ENCODE measurements at places on chromosomes 11 and 22.

- peak; percentile 30 for DNase-seq
Observed at GRCh38 chr11:68816917-68817419, 24.7 kb downstream of the CPT1A start.

GRCh38 chr11:112024178-112024772 lies 933 bp upstream of the DLAT start:
- DNase-seq, result no peak

GRCh38 chr11:3014057-3014938 lies 22.2 kb upstream of the NAP1L4 start:
- DNase-seq, result no peak

DNA sequence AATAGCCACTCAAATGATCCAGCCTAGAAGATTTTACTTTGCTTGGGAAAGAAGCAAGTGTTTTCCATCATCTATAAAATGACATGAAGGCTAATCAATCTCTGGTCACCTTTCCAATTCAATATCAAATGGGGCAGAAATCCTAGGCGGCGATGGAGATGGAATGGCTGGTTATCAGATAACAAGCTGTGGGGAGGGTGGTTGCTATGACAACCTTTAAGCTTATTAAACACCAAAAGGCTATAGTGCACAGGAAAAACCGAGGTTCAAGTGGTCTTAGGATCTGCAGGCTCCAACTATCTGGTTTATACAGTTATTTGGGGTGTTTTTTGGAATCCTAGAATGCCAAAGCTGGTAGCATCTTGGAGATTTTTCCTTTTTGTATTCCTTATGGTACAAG lies 13.9 kb upstream of the BSX start:
- DNase-seq, result no peak

DNA sequence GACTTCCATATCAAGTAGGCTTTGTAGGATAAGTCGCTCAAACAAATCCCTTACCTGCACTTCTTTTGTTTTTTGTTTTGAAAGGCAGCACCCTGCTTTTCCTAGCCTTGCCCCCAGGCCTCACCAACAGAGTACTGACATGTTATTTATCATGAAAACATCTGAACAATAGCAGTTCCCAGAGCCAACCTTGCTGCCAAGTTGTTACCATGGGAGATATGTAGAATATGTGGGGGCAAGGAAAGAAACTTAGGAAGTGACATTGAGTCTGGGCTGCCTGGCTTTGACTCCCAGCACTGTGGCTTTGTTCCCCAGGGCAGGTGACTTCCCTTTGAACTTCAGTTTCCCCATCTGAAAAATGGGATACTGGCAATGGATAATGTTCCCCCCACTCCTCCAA lies 53.4 kb upstream of the CRYBB3 start:
- DNase-seq, result no peak

DNA sequence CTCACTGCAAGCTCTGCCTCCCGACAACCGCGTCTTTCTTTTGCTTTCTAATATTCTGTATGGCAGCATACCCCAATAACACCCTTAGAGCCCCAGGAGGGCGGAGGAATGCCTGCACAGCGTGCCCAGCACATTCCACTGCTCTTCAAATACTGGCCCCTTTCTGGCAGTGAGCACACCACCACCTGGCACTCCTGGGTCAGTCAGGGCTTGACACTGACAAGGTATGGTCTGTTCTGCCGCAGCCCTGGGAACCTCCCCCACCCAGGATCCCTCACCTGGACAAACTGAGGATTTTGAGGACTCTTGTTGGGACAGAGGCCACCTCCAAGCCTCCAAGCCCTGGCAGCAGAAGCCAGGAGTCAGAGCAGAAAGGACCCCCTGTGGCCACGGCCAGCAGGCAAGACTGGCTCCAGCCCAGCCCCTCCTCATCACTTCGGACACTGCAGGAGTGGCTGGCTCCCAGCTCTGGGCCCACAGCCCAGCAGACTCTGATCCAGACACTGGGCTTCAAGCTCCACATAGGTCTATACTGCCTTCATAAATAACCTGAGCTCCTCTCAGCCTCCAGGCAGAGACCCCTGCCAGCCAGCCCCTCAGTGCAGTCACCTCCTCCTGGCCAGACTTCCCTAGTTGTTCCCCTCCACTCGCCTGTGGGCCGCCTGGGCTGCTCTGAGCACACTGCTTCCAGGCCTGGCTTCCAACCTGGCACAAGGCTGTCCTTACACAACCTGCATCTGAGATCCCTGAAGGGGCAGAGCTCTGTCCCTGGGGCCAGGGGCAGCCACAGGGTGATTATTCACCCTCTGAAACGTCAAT lies 14.5 kb downstream of the CARS1 start:
- no peak for DNase-seq

DNA sequence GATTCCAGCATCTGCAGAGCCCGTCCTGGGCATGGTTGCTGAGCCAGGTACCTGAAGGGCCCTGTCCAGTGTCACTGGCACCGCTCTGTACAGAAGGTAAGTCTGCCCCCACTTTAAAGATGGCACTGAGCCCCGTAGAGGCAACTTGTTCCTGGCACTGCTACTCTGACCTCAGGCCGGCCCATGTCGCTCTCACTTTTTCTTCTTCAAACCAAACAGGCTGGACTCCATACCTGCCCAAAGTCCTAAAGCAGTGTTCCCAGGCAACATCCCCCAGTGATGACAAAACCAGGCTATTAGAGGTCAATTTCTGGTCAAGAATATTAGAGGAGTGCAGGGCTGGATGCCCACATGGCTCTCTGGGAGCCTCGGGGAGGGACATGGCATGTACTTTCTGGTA lies 46.6 kb upstream of the TTLL12 start:
- no peak for DNase-seq

- peak; percentile 45 for DNase-seq
Observed at GRCh38 chr11:59551659-59552521, 40.6 kb downstream of the OR4D9 start.

DNA sequence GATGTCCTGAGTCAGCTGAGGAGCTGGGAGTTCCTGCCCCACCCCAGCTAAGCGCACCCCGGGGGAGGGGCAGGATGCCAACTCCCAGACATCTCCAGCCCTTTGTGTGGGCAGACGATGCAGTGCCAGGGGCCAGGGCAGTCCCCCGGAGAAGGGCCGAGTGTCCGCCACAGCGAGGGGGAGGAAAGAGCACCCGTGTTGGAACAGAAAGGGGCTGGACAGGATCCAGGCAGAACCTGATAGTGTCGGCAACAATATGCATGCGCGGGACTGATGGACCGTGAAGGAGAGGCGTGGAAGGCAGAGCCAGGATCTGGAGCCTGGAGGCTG lies 1434.7 kb downstream of the BRD1 start:
- no peak for DNase-seq

DNA sequence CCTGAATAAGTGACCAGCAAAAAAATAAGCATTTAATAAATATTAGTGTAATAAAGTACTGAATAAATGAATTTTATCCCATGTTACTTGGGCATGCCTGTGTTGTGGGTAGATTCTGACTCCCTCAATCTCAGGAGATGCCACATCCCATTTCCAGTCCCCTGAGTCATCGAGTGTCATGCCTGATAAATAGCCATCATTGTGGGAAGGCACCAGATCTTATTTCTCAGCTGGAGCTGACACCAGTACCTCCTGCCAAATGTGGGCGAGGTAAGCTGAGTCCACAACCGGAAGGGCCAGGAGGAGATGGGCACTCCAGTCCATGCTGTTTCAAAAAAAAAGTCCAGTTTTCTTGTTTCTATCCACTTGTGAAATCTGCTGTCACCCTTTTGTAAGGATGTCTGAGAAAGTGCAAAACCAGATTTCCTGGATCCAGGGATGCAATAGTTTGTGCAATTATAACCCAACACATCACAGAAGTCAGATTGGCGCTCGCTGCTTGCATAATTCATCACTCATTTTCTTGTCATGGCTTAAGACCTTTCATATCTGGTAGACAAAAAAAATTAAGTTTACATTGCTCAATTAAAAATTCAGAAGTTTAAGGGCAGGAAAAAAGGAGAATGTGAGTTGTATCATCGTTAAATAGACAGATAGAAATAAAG lies 311.6 kb downstream of the MIAT start:
- DNase-seq, result no peak

GRCh38 chr11:15471048-15471894 lies 356.5 kb downstream of the INSC start:
- no peak for DNase-seq

GRCh38 chr11:6601041-6601461 lies 2.4 kb downstream of the RRP8 start:
- no peak for DNase-seq

- DNase-seq, result no peak
Observed at GRCh38 chr11:47400768-47401279, 7.6 kb upstream of the SLC39A13 start.

DNA sequence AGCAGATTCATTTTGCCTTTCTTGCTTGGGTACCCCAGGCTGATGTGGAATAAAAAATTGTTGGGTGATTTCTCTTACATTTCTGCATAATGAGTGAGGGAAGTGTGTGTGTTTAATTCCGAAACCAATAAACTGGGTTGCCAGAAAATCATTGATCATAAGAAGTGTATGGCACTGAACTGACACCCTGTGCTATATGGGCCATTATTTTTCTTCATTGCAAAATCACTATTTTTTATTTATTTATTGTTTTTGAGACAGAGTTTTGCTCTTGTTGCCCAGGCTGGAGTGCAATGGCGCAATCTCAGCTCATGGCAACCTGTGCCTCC lies 14.6 kb upstream of the HIKESHI start:
- no peak for DNase-seq

DNA sequence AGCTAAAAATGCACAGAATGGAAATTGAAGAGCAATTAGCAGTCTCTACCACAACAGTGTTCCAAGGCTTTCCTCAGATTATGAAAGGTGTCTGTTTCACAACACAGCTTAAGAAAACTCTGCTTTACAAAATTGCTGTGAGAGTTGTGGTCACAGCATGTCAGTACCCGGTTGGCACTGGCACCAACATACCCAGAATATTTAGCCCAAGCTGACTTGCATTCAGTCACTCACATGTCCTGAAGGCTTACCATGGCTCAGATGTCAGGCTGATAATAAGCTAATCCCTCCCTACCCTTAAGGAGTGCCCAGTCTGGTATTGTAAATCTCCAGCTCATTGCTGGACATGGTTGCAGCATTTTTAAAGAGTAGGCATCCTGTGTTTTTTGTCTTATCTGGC lies 14.9 kb downstream of the NCR3LG1 start:
- no peak for DNase-seq

DNA sequence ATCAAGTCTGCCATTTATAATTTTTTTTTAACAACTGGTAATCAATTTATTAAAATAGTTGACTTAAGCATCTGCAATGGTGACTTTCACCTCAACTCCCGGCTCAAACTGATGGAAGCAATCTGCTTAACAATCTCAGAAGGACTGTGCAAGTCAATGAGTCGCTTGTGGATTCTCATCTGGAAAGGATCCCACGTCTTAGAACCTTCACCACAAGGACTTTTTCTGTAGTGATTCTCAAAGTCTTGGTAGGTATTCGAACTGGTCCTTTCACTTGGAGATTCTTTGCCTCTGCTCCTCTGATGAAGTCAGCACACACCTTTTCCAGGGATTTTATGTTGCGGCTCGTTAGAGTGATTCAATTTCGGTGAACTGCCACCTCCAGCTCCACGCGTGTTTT lies 7.3 kb downstream of the RSF1 start:
- DNase-seq, result no peak

- DNase-seq, result peak; percentile 68
Observed at GRCh38 chr11:12838463-12839123, 164.4 kb downstream of the TEAD1 start.

- DNase-seq, result no peak
Observed at GRCh38 chr11:112253605-112254242, 6.9 kb downstream of the PLET1 start.

DNA sequence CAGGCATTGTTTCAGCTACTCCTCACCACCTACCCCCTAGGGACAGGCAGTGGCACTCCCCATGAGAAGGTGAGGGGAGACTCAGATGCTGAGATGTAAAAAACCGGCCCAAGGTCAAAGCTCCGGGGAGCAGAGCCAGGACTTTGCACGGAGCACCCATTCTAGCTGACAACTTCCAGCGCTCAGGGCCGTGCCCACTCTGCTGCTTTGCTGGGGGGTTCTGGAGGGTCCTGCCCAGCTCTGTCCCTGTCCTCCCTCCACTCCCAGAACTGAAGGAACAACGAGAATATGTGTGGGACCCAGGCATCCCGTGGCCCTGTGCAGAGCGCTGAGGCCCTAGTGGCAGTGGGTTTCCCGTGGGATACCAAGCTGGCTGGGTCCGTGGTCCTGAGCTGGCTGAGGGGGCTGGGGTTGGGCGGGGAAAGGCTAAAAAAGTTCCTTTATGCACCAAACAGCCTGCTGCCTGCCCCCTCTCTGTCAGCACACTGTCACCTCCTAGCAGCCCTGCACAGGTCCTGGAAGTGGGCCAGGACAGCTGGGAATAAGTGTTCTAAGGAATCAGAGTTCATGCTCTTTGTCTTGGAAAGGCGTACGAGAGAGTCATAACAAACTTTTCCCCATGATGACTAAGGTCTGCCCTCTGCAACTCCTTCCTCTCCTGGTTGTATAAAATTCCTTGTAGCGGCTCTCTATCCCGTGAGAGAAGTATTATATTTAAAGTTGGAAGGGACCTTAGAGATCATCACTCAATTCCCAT lies 1.9 kb downstream of the MS4A10 start:
- DNase-seq, result peak; percentile 51

DNA sequence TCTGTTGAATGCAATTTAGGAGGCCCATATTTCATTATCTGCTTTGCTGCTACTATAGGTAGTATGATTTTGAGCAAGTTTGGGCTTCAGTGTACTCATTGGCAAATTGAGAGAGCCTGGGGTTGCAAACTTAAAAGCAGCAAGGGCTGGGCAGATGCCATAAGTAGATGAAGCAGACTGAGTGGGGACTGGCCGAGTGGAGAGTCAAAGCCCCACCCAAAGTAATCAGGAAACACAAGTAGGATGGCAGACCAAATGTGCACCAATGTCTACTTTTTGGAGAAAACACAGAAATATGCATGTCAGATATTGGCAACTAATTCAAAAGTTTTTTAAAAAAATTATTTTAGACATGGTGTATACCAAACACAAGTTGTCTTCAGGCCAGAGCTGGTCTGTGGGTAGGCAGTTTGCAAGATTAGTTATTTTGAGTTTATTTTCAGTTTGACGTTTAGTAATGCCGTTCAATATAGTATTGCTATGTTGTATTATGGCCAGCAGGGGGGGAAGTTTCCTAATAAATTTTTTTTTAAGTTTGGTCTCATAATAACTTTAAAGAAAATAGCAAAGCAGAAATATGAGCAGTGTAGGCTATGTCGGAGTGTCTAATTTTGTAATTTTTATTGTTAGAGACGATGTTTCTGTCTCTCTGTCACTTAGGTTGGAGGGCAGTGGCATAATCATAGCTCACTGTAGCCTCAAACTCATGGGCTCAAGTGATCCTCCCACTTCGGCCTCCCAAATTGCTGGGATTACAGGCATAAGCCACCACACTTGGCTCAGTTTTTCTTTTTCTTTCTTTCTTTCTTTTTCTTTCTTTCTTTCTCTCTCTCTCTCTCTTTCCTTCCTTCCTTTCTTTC lies 105.1 kb downstream of the HIPK3 start:
- DNase-seq, result peak; percentile 49

- DNase-seq, result no peak
Observed at GRCh38 chr11:116707161-116707629, 65.6 kb downstream of the BUD13 start.

- peak; percentile 64 for DNase-seq
Observed at GRCh38 chr22:35966314-35967045, 62.1 kb downstream of the RBFOX2 start.

GRCh38 chr11:5232176-5232575 lies 2.1 kb downstream of the HBD start:
- DNase-seq, result no peak

GRCh38 chr22:42327462-42328129 lies 57.1 kb upstream of the TCF20 start:
- no peak for DNase-seq

- DNase-seq, result no peak
Observed at GRCh38 chr11:73940801-73941570, 9.8 kb upstream of the DNAJB13 start.

GRCh38 chr11:70265341-70265740 lies 5.1 kb upstream of the PPFIA1 start:
- no peak for DNase-seq

All from GM03348 (cell line).